ENCODE measurements at places on chromosomes 3 and 15.

GRCh38 chr3:189673535-189673934 lies 42.3 kb downstream of the TP63 start:
- DNase-seq: no peak

DNA sequence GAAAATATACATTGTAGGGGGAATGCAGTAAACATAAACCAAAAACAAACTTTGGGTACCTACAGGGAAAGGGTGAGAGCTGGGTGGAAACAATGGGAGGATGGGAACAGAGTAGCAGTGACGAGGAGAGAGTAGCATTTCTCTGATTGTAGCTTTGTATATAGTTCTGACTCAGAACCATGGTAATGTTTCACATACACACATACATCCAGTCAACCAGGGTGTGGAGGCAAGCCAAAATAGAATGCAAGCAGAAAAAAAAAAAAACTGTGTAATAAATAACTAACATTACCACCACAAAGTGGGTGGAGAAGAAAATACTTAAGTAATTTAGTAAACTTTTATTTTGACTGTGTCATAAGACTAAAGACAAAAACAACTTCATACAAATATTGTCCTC lies 27.2 kb downstream of the BCL2A1 start:
- no peak for DNase-seq

DNA sequence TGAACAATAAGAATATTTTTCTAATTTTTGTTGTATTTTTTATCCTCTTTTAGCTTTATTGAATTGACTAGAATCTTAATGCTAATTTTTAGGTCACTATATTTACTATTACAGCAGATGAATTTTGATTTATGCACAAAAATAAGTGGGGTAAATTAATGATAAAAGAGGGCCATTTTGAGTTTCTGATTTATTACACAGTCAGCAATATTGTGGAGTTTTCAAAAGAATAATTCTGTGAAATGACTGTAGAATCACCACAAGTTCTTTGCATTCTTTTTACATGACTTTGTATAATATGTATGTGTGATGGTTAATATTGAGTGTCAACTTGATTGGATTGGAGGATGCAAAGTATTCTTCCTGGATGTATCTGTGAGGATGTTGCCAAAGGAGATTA lies 812.4 kb upstream of the DPPA4 start:
- DNase-seq: no peak

- no peak for DNase-seq
These were observed 180.7 kb upstream of the TTC14 start for GRCh38 chr3:180421221-180421620.

DNA sequence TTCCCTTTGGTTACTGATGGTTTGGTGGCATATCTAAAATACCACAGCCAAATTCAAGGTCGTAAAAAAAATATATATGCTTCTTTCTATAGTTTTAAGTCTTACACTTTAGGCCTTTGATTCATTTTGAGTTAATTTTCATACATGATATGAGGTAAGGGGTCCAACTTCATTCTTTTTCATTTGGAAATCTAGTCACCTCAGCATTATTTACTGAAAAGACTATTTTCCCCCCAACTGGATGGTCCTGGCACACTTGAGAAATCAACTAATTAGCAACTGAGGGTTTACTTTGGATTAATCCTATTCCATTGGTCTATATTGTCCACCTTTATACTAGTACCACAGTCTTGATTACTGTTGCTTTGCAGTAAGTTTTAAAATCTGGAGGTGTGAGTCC lies 26.2 kb downstream of the RHOA start:
- DNase-seq: no peak

GRCh38 chr15:25743548-25744275 lies 119.4 kb downstream of the ATP10A start:
- DNase-seq: no peak

DNA sequence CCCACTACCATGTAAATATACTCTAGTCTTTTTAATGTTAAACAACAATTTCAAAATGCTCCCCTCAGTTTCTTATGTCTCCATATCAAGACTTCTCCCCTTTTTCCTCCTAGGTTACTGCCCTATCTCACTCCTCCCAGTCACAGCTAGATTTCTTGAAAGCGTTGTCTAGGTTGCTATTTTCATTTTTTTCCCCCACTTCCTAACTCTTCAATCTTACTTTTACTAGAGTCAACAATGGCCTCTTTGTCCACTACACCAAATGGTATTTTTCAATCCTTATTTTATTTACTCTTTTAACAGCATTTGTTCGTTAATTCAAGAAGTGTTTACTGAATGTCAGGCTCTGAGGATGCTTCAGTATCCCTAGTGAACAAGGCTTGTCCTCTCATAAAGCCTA lies 84.4 kb downstream of the VPS8 start:
- no peak for DNase-seq

DNA sequence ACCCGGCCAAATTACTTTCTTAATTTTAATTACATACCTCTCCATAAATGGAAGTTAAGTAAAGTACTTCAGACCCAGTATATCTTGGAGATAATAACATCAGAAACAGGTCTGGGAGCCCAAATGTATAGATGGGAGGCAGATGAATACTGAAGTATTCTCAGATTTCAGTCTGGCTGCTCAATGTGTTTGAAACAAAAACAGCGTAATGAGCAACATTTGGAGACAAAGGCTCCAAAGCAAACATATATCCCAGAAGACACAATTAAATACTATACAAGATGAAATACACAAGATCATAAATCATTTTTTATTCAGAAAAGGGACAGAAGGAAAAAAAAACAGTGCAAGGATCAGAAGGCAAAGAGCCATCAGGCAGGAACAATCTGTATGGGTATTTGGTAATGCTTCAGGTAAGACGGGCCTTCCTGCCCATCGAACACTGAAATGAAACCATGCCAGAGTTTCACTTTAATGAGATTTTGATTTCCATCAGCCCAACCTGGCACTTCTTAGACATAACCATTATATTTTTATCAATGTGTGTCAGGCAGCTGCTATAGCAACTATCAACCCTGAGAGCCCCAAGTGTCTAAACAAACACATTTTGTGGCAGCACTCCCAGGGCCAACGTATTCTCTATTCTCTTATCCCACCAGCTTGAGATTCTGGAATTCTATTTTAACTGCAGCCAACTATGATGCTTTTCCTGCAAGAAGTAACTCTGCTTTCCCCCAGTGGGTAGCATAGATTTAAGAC lies 210.8 kb downstream of the STT3B start:
- no peak for DNase-seq

Measured in activated CD8-positive, alpha-beta memory T cell treated with anti-CD3 and anti-CD28 coated beads, Interleukin-2, amount 50 U/mL, for 4 hours (primary cell).